Naive thymus-derived CD8-positive, alpha-beta T cell (primary cell): ENCODE measurements at places on chromosomes 1 and 21.
A peak's percentile ranks its signal among the peaks of the same experiment; 100 is the strongest.

- H3K4me1 ChIP-seq = no peaks in the 10 kb centered on the region
- no peaks in the 10 kb centered on the region for H3K36me3 ChIP-seq
- no peak overlapping the region for H3K27ac ChIP-seq
- DNase-seq = no peak
- H3K4me3 ChIP-seq = no peak overlapping the region
Measured at GRCh38 chr1:31380181-31380580, 7.3 kb upstream of the FABP3 start.

DNA sequence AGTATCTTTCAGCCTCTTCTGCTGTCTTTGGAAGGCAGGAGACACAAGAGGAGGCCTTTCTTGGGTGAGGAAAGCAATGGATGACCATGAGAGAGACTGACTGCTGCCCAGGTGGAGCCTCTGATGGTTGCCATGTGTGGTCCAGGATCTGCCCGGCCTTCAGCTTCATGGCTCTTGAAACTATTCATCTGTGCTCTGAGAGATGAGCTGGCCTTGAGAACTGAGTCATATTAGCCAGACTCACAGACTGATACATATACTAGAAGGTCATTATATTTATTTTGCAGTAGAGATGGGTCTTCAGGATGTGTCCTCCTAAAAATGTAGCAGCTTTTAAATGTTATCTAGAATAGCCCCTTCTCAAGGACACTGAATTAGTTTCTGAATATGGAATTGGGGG is 33.7 kb downstream of the PTGFRN start:
- H3K27ac ChIP-seq = no peak overlapping the region

DNA sequence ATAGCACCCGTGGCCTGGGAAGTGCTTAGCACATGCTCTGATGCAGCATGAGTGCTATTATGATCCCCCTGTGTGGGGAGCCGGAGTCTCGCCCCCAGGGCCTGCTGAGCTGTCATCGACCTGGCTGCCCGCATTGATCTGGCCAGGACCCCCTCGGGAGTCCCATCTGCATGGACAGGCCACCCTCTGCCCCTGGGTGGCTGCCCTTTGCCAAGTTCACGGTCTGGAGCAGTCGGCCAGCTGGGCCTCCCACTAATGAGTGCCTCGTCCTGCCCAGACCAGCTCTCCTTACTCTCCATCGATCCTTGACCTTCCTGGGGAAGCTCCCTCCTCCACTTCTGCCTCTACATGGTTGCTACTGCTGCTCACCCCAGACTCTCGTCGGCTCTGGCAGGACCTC is 121.8 kb upstream of the RUNX3 start:
- peaks cover 12% of the 10 kb centered on the region for H3K4me1 ChIP-seq
- no peaks in the 10 kb centered on the region for H3K36me3 ChIP-seq
- no peak overlapping the region for H3K4me3 ChIP-seq
- H3K27ac ChIP-seq = no peak overlapping the region
- no peaks in the 10 kb centered on the region for H3K27me3 ChIP-seq

DNA sequence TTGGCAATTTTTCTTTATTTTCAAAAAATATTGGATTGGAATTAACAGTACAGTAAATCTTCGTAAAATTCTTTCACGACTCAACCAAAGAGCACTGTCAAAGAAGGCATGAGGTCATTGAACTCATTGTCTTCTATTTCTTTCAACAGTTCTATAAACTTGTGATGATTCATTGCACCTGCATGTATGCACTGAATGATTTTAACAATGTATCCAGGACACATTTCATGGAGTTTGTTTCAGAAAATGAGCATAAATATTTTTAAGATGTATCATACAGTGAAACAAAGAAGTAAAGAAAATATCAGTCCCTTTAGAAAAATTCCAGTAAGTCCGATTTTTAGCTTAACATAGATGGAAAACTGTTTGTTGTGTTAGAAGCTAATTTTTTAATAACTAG is 33.6 kb upstream of the CD34 start:
- H3K4me1 ChIP-seq = no peaks in the 10 kb centered on the region
- H3K4me3 ChIP-seq = no peak overlapping the region
- H3K27ac ChIP-seq = no peak overlapping the region
- DNase-seq = no peak
- H3K27me3 ChIP-seq = peaks cover 24% of the 10 kb centered on the region
- H3K36me3 ChIP-seq = no peaks in the 10 kb centered on the region

- H3K36me3 ChIP-seq = no peaks in the 10 kb centered on the region
- DNase-seq = no peak
- no peak overlapping the region for H3K27ac ChIP-seq
- H3K27me3 ChIP-seq = peaks cover 2% of the 10 kb centered on the region
Measured at GRCh38 chr1:203045821-203046594, 19.7 kb downstream of the PPFIA4 start.

DNA sequence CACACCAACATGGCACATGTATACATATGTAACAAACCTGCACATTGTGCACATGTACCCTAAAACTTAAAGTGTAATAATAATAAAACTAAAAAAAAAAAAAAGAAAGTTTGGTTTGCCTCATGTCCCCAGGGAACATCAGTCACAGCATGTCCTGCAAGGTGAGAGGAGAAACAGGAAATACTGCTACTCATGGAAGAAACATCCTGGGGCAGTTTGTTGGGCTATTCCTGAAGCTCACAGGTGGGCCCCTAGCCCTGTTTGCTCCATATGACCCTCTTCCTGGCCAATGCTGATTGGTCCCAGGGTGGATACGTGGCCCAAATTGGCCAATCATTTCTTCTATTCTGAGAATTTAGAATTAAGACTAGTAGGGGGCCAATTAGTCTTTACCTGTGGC is 103.4 kb upstream of the ADAR start:
- no peak overlapping the region for H3K4me3 ChIP-seq
- no peaks in the 10 kb centered on the region for H3K36me3 ChIP-seq

DNA sequence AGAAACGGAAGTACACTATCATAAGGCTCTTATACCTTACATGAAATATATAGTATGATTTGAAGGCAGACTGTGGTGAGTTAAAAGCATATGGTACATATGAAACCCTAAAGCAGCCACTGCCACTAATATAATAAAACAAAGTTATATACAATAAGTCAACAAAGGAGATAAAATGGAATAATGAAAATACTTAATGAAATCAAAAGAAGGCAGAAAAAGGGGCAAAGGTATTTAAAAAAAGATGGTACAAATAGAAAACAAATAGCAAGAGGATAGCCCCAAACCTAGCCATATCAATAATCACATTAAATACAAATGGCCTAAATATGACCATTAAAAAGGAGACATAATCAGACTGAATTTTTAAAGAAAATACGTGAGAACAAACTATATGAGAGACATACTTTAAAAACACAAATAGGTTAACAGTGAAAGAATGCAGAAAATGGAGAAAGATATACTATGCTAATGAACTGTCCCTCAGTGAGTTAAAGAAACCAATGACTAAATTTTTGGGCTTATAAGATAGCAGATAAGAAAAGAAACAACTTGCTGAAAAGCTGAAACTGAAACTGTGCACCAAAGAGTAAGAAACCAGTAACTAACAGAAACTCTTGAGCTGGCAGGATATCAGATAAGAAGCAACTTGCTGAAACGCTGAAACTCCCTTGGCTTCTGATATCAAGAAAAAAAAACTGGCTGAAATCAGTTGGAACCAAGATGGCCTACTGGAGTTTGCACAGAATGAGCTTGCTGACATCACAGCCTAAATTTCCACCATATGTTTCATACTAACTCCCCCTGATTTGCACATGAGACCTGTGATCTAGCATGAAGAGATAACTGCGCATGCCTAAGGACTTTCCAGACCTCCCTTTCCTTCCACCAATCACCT is 44.3 kb upstream of the IL10 start:
- peaks cover 14% of the 10 kb centered on the region for H3K4me1 ChIP-seq
- H3K27ac ChIP-seq = peak overlapping the region; percentile 89
- peak overlapping the region; percentile 0 for H3K4me3 ChIP-seq
- peak; percentile 62 for DNase-seq

DNA sequence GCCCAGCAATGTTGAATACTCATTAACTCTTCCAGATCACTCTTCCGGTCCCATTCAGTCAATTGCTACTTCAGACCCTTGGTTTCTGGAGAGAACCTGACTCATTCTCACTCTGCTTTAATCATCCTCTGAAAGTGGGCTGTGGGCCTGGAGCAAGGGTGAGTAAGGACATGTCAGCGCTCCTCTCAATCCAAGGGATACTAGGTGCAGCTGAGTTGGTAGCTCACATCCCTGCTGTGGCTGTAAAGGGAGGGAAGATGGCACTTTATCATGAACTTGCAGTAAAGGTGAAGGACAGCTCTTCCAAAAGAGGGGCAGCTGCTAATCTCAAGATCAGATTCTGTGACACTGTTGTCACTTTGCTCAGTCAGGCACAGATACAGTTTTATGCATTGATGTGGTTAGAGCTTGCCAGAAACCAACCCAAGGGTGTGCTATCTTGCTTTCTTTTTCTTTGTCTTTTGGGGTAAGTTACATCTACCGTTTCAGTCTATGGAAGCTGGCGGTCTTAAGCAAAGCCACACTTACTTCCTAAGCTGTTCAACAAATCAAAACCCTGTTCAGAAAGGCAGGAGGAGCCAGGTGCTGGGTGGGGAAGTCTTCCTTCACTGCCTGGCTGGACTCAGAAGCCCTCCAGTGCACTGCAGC is 26.5 kb upstream of the NTPCR start:
- no peaks in the 10 kb centered on the region for H3K27me3 ChIP-seq
- peak overlapping the region; percentile 95 for H3K27ac ChIP-seq
- peak overlapping the region; percentile 64 for H3K4me3 ChIP-seq

DNA sequence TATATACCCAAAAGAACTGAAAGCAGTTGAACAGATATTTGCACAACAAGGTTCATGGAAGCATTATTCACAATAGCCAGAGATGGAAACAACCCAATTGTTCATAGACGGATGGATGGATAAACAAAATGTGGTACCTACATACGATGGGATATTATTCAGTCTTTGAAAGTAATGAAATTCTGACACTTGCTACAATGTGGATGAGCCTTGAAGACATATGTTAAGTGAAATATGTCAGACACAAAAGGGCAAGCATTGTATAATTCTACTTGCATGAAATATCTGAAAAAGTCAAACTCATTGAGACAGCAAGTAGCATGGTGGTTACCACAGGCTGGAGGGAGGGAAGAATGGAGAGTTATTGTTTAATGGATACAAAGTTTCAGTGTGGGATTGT is 696.1 kb downstream of the MATN1 start:
- H3K4me1 ChIP-seq = no peaks in the 10 kb centered on the region
- H3K4me3 ChIP-seq = no peak overlapping the region
- H3K27ac ChIP-seq = no peak overlapping the region
- DNase-seq = no peak
